ENCODE measurements at places on chromosomes 7 and 10.

- DNase-seq, result no peak
These were observed 38.6 kb downstream of the ADAM12 start for GRCh38 chr10:126349676-126350075.

DNA sequence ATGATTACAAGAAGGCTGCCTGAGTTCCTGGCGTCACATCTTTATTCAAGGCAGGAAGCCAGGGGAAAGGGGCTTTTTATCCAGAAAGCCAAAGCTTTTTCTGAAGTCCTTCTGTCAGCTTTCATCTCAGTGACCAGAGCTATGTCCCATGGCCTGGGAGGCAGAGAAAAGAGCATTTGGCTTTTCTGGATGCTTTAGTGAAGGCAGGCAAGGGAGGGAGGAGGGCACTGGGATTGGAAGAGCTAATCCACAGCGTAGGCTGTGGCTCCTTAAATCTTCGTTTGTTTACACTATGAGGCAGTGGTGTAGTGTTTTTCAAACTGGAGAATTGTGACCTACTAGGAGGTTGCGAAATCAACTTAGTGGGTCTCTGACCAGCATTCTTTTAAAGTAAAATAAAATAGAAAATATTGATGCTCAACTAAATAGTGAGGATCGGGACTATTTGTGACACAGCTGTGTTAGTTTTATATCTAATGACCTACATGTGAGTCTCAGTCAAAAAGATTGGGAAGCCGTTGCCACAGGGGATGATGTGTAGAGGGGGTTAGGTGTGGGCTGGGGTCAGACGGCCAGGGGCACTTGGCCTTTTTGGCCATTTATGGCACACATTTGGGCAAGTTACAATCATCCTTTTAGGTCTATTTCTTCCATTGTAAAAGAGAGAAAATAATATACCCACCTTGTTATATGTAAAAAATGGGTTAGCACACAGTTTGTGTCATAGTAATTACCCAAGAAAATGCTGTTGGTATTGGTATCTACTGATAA lies 14.1 kb downstream of the CRYGN start:
- DNase-seq, result peak; percentile 64

DNA sequence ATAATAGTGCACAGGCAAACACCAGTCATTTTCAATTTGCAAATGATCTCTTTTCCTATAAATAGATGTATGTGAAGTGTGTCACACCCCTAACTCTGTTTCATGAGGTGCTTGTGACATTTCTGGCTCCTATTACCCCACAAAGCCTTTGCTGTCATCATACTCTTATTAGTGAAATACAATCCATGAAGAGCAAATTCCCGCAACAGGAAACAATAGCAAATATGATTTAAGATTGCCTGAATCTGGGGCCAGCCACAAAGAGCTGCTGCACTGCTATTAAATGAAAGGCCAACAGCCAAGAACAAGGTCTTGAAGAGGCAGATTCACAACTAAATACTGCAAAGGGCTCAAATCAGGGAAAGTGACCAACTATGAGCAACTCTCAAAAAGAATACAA lies 96.3 kb upstream of the CAV2 start:
- no peak for DNase-seq

DNA sequence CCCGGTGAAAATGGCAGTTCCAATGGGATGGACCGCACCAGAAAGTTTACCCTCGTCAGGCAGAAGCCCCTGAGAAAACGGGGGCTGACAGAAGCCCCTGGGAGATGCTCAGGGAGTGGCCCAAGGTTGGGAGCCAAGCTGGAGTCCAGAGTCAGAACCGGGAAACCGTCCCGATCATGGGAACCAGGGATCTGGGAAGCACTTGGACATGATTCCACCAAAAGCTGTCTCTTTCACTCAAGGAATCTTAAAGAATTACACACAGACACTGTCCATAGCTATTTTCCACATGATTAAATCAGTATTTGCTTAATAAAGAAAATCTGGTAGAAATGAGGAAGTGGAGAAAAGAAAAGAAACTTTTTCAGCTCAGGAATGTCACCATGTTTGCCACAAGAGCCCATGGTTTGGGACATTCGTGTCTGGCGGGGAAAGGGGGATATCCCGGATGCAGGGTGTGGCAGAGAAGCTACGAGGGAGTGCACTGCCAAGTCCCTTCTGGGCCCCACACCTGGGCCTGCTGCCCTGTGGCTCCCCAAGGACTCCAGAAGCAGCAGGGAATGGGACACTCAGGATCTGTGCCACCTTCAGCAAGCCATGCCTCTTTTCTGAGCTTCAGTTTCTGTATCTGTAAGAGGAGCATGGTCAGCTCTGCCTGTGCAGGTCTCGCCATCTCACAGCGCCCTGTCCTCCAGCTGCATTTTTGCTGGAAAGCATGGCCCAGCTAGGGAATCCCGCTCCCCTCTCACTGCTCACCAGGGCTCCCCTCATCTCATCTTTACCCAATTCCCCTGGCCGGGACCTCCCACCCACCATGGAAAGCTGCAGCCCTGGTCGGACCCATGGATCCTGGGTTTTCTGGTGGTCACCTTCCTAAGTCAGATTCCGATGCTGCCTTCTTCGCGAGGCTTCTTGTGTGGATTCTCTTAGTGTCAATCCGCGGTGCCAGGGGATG lies 225.1 kb upstream of the GRB10 start:
- DNase-seq, result no peak

Data from MG63 (cell line).